ENCODE measurements at places on chromosomes 16 and 17.

DNA sequence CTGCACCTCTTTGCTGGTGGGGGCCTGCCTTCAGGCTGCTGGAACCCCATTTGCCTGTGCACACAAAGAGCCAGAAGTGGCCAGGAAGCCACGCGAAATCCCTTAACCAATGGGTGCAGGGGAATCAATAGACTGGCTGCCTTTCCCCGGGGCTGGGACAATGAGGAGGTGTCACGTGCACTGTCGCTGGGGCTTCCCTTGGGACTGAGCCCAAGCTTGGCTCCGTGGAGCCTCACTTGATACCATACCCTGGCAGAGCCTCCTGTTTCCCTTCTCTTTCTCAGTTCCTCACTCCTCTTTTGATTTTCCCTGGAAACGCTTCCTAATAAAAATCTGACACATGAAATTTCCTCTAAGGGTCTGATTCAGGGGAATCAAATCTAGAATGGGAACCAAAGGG lies 38.8 kb upstream of the C16orf82 start:
- DNase-seq = no peak

GRCh38 chr17:79290726-79291125 lies 216.1 kb downstream of the ENGASE start:
- no peak for DNase-seq

- DNase-seq = no peak
These were observed 996 bp downstream of the SLC25A10 start for GRCh38 chr17:81713004-81713555.

- no peak for DNase-seq
These were observed 31.9 kb upstream of the YPEL2 start for GRCh38 chr17:59299400-59300092.

DNA sequence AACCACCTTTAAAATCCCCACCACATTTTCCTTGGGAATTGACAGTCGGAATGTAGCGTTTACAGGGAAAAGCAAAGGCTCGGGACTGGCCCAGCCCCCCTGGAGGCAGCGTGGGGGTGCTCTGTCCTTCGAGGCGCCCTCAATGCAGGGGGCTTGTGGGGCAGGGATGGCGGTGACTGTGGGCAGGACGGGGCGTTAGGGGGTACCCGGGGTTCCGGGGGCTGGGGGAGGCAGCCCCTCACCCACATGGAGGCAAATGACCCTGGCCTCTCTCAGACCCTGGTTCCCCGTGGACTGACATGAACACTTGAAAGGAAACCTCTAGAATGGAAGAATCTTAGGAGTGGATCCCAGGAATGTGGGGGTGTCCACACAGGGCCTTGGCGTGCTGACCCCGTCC lies 78.4 kb upstream of the GNG13 start:
- no peak for DNase-seq

GRCh38 chr16:30760577-30761426 lies 1.1 kb downstream of the CFAP119 start:
- DNase-seq = no peak

- no peak for DNase-seq
These were observed 8.4 kb upstream of the SLC47A2 start for GRCh38 chr17:19724501-19725420.

DNA sequence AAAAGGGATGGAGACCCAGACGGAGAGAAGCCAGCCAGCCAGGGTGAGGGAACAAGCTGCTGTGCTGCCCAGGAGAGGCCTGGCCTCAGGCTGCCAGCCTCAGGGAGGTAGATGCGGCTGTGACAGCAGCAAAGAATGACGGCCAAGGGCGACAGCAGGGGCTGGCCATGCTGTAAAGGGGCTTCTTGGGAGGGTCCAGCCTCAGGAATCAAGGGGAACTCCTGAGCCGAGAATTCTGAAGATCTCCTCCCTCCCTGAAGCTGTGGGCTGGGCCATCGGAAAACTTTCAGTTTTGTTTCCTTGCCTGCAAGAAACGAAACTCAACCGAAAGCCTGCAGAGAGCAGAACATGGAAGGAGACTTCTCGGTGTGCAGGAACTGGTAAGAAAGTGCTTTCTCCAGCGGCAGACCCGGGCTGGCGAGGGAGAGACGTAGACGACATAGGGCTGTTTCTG lies at the start of gene XAF1:
Gene XAF1 (plus strand): TSS at position 316 of the 454 bp plus-strand sequence. CDS start 33 bp downstream, at position 349.
- peak; percentile 26 for DNase-seq

DNA sequence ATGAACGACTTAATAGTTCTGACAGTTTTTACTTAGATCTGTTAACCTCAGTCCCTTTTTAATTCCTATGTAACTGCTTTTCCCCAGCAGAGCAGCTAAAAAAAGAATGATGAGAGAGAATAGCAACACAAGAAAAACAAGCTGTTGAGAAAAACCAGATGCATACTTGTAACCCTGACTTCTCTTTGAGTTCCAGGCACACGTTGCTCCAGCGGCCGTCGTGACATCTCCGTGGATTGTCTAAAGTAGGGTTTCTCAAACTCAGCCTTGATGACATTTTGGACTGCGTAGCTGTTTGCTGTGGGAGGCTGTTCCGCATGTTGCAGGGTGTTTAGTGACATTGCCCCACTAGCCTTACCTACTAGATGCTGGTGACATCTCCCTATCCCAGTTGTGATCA lies 324.0 kb downstream of the SNX29 start:
- no peak for DNase-seq

DNA sequence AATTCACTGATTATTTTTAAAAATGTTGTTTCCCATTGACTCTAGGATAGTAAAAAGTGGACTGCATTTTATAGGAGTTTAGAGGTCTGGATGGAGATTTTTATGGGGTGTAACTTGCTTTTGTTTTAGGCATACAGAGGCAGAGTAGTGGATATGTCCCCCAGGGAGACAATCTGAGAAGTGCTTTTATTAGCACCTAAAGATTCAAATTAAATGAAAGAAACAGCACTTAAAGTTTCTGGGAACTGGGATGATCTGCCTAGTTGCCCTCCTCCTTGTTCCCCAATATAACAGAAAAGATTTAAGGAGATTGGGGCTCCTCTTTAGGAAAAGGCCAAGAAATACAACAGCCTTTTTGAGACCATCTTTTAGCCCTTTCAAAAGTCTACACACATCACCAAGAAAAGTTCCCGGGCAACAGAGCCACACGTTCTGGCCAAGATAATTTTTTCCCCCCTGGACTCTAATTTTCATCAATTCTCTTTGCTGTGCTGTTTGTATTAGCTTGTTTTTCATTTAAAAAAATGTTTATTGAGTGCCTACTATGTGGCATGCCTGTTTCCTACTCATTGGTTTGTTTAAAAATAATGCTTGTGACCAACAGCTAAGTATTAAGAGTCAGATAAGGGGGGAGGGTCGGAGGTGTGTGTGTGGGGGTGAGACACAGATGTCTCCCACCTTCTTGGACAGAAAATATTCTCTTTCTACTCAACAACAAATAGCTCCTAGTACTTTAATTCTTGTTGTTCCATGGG lies 2.5 kb upstream of the IGF2BP1 start:
- DNase-seq = no peak

DNA sequence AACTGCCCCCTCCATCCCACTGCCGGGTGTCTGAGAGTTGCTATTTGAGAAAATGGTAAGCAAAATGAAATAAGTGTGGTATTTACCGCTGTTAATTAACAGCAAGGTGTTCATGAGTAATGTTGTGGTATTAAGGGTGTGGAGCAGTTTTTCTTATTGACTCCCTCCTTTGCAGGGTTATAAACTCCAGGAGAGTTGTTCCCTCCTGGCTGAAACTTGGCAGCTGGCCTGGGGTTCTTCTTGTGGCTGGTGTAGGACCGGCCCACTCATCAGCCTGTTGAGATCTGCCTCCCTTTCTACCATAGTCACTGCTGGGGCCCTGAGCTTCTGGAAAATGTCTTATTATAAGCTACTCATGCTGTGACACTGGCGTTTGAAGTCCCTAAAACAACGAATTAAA lies 128.6 kb downstream of the SOX9 start:
- DNase-seq = no peak

DNA sequence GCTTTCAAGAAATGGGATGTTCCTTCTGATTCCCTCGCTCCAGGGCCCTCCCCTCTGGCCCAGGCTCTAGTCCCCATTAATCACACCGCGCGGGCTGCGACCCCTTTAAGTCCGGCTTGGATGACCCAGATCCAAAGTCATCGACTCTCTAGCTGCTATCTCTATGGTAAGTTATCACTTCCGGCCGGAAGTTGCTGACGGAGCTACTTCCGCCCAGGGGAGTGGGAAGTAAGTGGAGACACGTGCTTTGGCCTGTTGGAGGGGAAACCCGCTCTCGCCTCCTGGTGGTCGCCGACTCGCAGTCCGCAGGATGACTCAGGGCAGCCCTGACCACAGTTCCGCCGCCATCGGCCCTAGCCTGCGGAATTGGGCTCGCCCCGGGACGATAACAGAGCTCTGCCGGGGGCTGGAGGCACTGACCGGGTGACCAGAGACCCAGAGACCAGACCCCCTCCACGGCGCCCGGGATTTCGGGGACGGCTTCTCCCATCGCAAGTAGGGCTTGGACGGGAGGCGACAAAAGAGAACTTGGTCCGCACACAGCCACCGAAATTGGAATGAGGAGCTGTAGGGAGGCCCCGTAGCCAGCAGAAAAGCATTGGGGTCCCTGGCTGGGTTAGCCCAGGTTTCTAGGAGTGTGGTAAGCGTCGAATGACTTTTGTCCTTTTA lies 52.2 kb upstream of the SEC14L1 start:
- peak; percentile 96 for DNase-seq

DNA sequence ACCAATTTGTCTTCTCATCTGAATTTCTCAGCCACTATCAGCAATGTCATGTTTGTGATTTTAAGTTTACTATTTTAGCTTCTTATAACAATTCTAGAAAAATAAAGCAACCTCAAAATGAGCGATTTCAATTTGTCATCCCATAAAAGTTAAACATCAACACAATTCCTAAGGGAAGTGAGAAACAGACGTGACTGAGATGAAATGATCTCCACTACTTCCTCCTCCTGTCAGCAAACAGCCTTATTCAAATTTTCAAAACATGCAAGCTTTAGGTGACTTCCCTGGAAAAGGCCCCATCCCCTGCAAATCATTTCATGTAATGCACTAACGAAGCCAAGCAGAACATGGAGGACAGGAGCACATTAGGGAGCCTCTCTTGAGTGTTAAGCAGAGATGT lies 64.9 kb downstream of the ZNF652 start:
- no peak for DNase-seq

DNA sequence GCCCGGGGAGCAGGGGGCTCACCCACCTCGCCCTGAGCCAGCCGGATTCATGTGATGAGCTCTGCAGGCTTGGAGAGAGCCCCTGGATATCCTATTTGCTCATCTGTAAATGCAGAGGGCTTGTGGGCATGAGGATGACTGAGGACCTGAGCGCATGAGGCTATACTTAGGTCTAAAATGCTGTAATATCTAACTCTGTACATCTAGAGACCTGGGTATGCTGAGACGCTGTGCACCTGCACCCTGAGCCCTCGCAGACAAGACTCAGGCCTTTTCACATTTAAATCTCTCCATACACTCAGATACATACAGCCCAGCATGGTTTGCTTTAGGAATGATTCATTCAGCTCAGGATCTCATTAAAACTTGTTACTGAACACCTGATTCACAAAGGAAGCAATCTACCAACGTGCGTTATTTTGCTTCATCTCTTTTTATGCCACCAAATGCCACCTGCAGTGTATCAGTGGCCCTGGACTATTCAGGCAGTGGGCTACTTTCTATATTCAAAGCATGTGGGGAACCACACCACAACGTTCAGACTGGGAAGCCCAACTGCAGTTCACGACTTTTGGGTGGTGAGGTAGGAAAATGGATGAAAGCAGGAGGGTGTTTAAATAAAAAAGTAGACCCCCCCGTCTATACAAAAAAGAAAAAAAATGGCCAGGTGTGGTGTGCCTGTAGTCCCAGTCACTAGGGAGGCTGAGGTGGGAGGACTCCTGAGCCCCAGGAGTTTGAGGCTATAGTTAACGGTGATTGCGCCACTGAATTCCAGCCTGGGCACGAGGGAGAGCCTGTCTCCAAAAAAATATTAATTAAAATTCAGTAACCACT lies 12.0 kb downstream of the USP7 start:
- no peak for DNase-seq

DNA sequence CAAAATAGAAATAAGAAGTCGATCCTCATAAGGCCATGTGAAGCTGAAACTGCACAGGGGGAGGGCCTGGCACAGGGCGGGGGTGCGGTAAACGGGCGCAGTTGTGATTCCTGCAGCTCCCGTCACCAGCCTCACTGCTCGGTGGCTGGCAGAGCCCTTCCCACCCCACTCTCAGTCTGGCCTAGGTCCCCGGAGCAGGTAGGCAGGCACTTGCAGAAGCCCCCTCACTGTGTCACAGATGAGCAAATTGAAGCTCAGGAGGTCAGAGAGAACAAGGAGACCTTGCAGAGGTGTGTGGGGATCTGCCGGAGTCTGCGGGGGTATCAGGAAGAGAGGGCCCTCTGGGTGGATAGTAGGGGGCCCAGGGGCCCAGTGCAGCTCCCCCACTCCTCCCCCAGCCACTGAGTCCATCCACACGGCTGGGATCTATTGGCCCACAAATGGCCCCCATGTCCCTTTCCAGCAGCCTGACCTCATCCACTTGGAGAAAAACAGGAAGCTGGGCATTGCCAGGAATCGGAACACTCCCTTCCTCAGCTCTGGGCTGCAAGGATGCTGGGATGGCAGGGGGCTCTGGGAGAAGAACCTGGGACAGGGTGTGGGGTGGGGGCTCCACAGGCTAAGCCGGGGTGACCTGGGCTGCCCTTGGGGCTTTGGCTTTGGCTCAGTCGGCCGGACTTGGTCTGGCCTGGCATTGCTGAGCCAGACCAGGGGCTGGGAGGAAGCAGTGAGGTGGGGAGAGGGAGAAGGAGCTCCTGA lies 21.4 kb upstream of the MAP3K14 start:
- no peak for DNase-seq

DNA sequence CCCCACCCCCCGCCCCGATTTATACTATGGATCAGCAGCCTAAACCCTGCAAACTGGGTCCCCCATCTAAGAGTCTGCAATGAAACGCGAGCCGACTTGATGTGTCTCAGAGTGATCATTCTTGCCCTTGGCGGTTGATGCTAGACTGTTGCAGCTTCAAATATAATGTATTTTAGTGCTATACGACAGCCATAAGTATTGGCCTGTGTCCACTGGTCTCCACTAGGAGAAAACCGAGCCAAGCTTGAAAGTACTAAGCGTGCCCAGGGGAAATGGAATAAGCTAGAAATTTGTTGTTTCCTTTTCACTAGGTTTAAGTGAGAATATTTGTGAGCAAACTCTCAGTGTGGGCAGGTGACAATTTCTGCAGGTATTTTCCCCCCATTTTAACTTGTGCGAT lies 711.2 kb downstream of the MAF start:
- DNase-seq = no peak

GRCh38 chr16:56414366-56414765 lies 11.0 kb downstream of the AMFR start:
- no peak for DNase-seq

- no peak for DNase-seq
These were observed 101.7 kb downstream of the VAT1L start for GRCh38 chr16:77890075-77890474.
